Activated naive CD8-positive, alpha-beta T cell treated with anti-CD3 and anti-CD28 coated beads, Interleukin-2, amount 50 U/mL, for 16 hours (primary cell): ENCODE measurements at places on chromosomes 4 and X.

- no peak for DNase-seq
Measured at GRCh38 chr4:51958199-51958968, 61.8 kb downstream of the LRRC66 start.

DNA sequence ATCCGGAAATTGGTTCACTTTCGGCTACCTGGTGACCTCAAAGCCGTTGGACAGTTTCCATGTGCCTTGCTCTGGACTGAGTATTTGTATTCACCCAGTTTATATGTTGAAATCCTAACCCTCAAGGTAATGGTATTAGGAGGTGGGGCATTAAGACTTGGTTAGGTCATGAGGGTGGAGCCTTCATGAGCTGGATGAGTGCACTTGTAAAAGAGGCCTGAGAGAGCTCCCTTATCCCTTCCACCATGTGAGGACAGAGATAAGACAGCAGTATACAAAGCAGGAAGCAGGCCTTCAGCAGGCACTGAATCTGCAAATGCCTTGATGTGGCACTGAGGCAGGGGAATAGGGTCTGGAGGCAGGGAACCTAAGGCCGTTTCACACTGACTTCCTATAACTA lies 5.3 kb upstream of the OPHN1 start:
- no peak for DNase-seq

GRCh38 chr4:91064157-91064853 lies 937.1 kb downstream of the CCSER1 start:
- DNase-seq = no peak

DNA sequence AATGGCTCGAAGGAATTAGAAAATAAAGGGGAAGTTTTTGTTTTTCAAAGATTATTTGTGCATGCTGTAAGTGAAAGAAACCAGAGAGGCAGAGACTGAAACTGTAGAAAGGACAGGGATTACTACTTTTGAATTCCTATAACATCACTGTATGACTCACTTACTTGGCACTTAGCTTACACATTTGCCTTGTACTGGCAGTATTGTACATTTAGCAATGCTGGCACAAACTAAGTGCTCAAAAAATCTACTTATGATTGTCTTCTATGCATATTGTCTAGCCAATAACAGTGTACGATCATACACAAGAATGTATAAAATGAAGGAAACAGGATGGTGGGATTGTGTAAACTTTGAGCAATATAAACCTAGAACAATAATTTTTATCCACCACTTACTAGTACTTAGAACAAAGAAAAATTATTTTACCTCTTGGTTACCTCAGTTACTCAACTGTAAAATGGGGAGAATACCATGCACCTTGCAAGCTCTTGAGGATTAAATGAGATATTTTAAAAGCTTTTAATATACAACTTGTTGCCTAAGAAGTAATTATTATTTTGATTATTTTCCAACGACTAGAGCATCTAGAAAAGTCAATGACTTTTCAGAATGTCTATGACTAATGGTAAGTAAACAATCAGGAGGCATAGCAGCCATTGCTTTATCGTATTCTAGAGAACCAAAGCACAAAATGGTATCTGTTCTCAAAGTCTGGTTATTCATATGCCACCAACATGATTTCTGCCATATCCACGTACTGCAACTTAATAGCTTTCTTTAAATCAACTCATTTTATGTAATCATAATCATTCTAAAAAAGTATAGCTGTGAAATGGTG lies 4.7 kb downstream of the FAM120C start:
- no peak for DNase-seq

- no peak for DNase-seq
Measured at GRCh38 chrX:97230948-97231347, 347.2 kb downstream of the RPA4 start.

DNA sequence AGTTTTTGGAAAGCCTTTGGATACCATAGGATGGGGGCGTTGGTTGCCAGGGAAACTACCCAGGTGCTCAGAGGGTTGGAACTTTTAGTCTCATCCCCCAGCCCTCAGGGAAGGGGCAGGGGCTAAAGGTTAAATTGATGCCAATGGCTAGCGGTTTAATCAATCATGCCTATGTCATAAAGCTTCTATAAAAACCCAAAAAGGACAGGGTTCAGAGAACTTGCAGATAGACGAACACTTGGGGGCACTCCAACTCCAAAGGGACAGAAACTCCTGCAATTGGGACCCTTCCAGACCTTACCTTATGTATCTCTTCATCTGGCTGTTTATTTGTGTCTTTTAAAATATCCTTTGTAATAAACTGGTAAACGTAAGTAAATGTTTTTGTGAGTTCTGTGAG lies 30.0 kb upstream of the GPR173 start:
- no peak for DNase-seq

GRCh38 chr4:22515145-22515887 lies 550 bp downstream of the ADGRA3 start:
- DNase-seq = no peak

DNA sequence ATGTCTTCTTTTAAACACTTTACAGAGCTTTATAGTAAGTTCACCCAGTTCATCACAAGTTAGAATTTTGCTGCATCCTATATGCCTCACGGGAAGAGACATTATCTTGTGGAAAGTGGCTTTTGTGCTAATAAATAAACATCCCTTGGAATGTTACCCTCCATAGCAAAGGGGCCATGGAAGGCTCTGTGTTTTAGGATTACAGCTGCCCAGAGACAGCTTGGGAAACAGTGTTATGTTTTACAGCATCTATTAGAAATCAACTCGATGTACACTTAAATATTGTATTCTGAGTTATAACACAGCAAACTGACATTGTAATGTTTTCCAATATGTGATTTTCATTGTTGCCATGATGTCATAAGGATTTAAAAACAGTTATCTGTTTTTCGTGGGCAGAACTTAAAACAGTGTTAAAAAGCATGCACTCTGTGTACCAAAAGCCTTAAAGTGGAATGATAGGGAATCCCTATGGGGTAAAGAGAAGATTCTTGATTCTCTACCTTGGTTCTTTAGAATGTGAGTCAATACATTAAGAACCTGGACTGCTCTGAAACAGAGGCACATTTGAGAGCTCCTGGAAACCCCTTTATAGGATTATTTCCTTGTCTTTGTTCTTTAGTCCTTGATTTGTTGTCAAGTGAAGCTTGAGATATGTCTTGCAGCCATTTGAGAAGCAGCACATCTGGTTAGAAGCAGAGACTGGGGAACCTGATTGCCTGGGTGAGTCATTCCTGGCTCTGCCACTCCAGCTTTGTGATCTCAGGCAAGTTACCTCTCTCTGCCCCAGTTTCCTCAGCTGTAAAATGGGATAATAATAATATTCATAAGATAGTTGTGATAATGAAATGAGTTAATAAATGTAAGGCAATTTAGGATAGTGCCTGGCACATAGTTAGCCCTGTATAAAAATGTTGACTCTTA lies 41.6 kb downstream of the ARHGAP10 start:
- no peak for DNase-seq

DNA sequence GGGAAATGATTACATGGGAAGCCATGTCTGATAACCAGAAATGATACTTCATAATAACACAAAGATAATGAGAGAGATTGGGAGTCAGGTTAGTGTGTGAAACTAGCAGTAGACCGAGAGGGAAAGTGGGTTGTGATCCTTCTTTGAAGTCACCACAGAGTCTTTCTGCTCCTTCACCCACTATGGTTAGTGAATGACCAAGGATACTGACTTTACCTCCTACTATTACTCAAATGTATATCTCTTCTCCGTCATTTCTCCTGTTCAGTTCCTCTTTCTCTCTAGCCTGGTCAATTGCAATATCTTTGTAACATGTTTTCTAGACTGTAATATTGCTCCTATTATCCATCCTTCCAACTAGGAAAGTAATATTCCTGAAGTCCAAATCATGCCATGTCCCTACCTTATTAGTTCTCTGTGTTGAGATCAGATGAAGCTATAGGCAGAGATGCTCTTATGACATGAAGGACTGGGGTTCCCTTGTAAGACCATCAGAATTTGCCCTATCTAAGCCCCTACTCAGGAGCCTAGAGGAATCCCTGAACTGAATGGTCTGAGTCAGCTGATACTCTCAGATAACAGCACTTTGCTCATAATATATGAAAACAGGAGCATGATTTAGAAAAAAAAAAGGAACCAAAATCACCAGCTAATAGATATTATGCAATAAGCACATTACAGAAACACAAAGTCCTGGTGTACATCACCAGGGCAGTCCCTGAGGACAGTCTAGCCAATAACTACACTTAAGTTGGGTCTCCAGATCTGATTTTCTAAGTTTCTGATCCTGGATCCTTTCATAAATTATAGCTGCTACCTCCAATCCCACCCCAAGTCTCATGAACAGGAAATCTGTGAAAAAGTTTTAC lies 81.2 kb downstream of the SHROOM3 start:
- no peak for DNase-seq

DNA sequence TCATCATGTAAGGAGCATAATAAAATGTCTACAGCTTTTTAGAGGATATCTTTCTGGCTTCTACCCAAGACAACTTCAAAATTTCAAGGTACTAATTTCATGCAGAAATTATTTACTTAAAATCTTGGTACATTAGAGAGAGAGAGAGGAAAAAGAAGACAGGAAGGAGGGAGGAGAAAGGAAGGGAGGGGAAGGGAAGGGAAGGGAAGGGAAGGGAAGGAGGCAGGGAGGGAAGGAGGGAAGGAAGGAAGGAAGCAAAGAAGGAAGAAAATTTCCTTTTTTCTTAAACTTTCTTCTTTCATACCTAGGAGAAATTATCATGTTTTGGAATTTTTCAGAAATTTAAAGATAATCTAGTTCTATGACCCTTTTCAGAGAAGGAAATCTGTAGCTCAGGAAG lies 61.8 kb downstream of the HS3ST1 start:
- DNase-seq = no peak

GRCh38 chr4:47010912-47011446 lies 17.6 kb upstream of the GABRA4 start:
- no peak for DNase-seq

DNA sequence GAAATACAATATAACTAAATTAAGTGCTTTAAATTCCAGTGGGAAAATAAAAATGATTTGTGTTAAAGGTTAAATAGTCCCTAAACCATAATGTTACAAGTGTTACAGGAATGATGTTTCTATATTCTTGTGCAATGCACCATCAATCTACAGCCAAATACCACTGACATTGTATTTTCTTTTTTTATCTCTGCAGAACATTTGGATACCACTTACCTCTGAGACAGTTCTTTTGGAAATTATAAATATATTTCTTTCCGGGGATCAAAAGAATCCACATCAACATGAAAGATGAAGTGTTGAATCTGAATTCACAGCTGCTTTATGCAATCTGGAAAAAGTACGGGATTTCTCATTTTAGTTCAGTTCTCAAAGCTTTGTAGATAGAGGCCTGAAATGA lies 518.3 kb upstream of the AGA start:
- no peak for DNase-seq

- no peak for DNase-seq
Measured at GRCh38 chr4:101191302-101192098, 155.8 kb downstream of the PPP3CA start.

DNA sequence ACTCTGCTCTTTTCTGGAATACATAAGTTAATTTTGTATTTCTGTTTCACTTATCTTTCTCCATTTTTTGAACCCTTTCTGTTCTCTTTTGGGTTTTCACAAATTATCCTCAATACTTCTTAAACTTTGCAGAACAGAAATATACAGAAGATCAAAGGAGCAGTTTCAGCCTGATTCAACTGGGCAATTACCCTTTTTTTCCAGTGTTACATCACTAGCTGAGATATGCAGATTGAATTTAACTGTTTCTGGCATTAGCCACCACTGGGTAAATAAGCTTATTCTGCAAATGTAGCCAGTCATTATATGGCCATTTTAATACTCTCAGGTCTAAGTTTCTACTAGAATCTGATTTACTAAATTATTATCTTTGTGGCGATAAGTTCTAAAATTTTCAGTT lies 66.9 kb upstream of the GRID2 start:
- DNase-seq = no peak

DNA sequence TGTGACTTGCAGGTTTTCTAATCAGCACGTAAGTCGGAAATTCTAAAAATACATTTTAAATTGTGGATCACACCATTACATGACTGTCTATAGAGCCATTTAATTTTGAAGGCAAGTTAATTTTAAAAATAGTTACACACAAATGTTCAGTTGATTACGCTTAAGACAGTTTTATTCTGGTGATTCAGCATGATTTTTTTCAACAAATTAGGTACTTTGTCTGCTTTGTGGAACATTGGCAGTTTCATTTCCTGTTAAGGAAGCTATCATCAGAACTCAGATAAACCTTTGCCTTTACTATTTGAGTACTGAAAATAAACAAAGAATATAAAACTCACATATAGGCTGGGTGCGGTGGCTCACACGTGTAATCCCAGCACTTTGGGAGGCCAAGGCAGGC lies 19.5 kb downstream of the SAT1 start:
- no peak for DNase-seq

- no peak for DNase-seq
Measured at GRCh38 chrX:136387951-136388502, 87.3 kb downstream of the ADGRG4 start.

GRCh38 chr4:108700081-108700757 lies 49.8 kb downstream of the OSTC start:
- DNase-seq = no peak

- no peak for DNase-seq
Measured at GRCh38 chrX:85243761-85244449, at the start of the genes SATL1 and ZNF711. Gene SATL1 (minus strand): TSS chrX:85243779. CDS start chrX:85108968, 134,811 bp downstream. Gene ZNF711 (plus strand): TSS chrX:85243991. CDS start chrX:85247573, 3,582 bp downstream.

DNA sequence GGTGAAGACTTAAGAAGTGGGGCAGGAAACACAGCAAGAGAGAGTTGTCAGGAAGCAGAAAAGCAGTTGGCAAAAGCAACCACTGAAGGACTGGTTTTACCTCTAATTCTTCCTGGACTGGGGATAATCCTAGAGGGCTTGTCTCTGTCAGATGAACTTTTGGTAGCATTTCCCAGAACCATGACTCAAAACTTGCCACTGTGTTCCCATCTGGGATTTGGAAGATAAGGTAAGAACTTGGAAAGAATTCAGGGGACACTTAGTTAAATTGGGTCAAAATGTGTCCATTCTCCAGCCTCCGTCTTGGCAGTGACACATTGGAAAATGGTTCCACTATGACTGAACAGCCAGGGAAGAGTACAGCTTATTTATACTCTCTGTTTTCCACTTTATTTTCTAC lies 55.7 kb downstream of the CD38 start:
- DNase-seq = no peak

- no peak for DNase-seq
Measured at GRCh38 chr4:81085291-81085690, 54.8 kb downstream of the BMP3 start.

DNA sequence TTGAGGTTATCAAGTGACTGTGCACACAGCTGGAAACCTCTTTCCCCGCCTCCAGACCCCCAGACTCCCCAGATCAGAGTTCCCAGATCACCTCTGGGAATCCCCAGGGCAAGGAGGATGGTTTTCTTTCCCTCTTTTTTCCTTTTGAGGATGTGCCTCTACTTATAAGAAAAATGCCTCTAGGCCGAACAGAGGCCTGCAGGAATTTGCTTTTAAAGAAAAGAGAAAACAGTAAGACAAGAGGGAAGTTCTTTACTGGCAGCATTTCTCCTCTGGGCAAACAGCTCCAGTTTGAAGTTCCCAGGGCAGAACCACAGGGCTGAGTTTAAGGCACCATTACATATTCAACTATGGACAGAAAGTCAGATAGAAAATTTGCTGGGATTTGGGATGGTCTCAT lies 837.9 kb upstream of the LCORL start:
- no peak for DNase-seq

DNA sequence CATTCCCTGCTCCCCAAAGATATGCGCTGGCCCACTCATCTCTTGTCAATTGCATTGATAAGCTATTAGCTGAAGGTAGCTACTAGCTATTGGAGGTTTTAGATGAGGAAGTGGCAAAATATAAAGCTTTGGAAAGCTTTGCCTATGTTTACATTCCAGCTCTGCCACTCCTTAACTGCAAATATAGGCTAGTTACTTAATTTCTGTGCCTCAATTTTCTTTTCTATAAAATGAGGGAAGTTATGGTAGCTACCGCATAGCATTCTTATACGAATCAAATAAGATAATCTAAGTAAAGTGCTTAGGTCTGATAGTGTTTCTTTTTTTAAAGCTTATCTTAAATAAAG lies 47.7 kb upstream of the RASGEF1B start:
- no peak for DNase-seq
